ENCODE measurements at places on chromosomes 7 and 10.

DNA sequence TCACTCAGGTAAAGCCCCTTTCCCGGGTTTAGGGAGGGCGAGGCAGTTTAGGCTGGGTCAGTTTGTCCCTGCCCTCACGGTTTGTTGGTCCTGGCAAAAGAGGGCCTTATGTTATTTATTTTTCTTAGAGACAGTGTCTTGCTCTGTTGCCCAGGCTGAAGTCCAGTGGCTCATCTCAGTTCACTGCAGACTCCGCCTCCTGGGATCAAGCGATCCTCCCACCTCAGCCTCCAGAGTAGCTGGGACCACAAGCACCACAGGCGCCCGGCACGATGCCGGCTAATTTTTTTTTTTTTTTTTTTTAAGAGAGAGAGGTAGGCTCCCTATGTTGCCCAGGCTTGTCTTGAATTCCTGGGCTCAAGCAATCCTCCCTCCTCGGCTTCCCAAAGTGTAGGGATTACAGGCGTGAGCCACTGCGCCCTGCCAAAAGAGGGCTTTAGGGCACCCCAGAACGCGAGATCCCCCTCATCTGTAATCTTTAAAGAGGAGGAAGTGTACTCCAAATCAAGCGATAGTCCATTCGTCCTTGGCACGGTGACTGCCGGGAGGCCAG is 626 bp upstream of the BMS1 start:
- no peak for DNase-seq

DNA sequence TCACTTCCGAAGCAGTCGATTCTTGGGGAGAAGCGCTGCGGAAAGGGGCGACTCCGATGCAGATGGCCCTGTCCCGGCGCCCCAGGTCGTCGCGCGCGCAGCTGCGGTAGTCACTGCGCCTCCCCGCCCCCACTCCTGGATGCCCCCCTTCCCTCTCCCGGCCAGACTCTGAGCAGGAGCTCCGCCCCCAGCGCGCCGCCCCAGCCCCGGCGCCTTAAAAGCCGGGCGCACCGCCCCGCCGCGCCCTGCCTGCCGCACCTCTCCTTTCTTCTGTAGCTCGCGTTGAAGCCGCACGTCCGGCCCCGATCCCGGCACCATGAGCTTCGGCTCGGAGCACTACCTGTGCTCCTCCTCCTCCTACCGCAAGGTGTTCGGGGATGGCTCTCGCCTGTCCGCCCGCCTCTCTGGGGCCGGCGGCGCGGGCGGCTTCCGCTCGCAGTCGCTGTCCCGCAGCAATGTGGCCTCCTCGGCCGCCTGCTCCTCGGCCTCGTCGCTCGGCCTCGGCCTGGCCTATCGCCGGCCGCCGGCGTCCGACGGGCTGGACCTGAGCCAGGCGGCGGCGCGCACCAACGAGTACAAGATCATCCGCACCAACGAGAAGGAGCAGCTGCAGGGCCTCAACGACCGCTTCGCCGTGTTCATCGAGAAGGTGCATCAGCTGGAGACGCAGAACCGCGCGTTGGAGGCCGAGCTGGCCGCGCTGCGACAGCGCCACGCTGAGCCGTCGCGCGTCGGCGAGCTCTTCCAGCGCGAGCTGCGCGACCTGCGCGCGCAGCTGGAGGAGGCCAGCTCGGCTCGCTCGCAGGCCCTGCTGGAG is at the start of gene INA:
Gene INA, plus strand, starts transcription at position 243 of the 817 bp plus-strand sequence. Its CDS starts 74 bp downstream, at position 317.
- no peak for DNase-seq

GRCh38 chr10:112767156-112767555 is 182.9 kb upstream of the TCF7L2 start:
- no peak for DNase-seq

- DNase-seq: no peak
These were observed 9.9 kb downstream of the POR start for GRCh38 chr7:75924889-75925288.

DNA sequence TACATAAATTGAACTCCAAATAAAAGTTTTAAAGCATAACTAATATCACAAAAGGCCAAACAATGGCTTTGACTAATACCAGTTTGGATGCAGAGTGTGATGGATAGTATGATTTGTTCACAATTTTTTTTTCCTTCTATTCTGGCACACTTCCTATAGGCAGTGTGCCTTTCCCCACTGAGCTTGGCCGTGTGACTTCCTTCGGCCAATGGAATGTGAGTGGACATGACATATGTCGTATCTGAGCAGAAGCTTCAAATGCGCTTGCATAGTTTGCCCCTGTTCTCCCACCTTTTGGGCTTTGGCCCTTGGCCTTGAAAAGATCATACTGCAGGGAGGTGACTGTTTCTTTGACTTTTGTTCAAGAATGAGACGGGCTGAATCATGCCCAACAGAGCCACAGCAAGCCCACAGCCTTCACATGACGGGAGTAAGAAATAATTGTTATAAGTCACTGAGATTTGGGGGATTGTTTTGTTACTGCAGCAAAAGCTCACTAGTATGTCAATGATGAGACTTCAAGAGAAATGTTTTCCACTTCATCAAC is 279.9 kb upstream of the NEBL start:
- no peak for DNase-seq

GRCh38 chr10:34499612-34500279 is 315.4 kb downstream of the PARD3 start:
- DNase-seq: no peak

GRCh38 chr10:62749093-62749683 is 55.3 kb upstream of the ADO start:
- no peak for DNase-seq

- DNase-seq: no peak
These were observed 39.2 kb upstream of the TMEM273 start for GRCh38 chr10:49227406-49227805.

GRCh38 chr7:43653891-43654504 is 71.1 kb downstream of the STK17A start:
- no peak for DNase-seq

- no peak for DNase-seq
These were observed 14.3 kb downstream of the EIF4EBP2 start for GRCh38 chr10:70418229-70418628.

GRCh38 chr10:100907773-100908363 is 4.9 kb upstream of the SLF2 start:
- DNase-seq: no peak

DNA sequence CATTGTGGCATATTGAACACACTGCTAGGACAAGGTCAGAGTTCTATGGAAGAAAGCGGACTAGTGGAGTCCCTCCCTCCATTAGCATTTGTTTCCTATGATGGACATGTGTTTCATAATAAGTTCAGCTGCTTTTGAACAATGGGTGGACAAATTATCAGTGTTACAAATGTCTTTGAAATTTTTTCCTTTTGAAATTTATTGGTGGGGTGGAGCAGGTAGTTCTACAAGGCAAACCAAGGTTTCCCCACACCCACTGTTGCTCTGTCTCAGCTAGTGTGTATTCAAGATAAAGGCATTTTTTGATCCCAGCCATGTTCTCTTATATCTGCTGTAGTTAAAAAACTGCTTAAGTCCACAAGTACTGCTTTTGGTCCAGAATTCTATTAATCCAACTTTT is 79.9 kb downstream of the MALSU1 start:
- no peak for DNase-seq

DNA sequence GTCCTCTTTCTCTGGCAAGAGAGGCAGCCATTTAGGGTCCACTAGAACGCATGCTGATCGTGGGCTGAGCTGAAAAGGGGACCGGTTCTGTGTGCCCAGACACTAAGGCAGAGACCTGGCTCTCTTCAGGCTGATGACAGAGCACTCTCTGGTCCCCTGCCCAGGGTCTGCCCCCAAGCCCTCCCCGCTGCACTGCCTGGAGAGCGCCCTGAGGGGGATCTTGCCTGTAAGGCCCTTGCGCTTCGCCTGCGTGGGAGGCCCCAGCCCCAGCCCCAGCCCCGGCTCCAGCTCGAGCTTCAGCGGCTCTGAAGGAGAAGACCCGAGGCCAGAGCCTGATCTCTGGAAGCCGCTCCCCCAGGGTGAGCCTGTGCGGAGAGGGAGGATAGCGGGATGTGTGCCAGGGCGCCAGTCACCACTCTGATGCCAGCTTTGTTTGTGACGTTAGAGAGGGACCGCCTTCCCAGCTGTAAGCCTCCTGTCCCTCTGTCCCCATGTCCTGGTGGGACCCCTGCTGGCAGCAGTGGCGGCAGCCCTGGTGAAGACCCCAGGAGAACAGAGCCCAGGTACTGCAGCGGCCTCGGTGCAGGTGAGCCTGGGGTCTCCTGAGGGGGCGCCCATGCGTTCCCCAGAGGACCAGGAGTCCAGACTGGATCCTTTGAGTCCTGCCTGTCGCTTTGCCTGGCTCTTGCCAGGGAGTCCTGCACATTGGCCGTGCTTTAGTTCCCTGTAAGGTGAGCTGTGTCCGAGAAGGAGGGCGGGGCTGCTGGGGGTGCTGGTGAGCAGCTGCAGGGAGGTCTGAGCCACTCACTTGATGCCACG is 43.2 kb downstream of the ZNF467 start:
- no peak for DNase-seq

GRCh38 chr7:139845443-139845805 is 16.4 kb downstream of the TBXAS1 start:
- DNase-seq: no peak

- no peak for DNase-seq
These were observed 10.7 kb downstream of the BUD31 start for GRCh38 chr7:99419323-99420021.

DNA sequence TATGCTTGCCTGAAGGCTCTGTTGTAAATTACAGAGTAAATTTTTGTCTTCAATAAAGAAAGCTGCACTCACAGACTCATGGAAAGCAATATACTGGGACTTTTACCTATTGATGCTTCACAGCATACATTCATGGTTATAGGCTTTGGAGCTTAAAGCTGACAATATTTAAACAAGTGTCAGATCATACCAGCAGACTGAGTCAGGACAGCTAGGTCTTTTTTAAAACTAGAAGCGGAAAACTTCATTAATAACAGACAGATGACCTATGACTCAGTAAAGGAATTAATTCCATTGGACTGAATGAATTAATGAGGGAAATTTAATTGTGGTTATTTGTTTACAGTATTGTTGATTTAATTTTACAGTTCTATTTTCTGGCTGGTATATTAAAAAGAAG is 165.8 kb upstream of the DGKB start:
- DNase-seq: no peak

- peak; percentile 76 for DNase-seq
These were observed 187.8 kb downstream of the FAM107B start for GRCh38 chr10:14586901-14587300.

DNA sequence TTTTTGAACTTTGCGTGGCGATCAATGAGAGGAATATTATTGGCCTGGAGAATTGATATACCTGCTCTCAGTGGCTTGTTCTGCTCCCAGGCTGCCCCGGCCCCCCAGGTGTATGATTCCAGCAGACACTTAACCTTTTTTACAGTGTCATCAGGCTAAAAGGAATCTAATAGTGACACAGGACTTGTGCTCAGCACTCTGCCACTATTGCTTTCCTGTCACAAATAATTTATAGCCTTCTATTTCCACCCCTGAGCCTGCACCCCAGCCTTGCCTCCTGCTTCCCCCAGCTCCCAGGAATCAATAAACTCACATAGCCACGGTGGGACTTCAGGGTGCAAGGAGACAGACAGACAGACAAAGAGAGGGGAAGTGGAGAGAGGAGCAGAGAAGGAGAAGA is 28.3 kb downstream of the PAX2 start:
- no peak for DNase-seq

DNA sequence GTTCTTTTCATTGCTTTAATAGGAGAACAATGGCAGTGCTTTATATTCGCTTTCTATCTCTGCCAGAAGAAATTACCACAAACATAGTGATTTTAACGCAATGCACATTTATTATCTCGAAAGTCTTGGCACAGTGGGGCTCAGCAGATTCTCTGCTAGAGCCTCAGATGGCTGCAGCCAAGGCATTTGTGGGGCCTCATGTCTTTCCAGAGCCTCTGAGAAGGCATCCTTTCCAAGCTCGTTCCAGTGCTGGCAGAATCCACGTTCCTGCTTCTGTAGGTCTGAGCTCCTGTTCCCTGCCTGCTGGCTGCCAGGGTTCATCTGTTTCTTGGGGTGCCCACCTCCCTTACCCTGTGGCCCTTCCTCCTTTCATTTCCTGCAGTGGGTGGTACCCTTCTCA is 60.2 kb downstream of the LRRC18 start:
- no peak for DNase-seq

DNA sequence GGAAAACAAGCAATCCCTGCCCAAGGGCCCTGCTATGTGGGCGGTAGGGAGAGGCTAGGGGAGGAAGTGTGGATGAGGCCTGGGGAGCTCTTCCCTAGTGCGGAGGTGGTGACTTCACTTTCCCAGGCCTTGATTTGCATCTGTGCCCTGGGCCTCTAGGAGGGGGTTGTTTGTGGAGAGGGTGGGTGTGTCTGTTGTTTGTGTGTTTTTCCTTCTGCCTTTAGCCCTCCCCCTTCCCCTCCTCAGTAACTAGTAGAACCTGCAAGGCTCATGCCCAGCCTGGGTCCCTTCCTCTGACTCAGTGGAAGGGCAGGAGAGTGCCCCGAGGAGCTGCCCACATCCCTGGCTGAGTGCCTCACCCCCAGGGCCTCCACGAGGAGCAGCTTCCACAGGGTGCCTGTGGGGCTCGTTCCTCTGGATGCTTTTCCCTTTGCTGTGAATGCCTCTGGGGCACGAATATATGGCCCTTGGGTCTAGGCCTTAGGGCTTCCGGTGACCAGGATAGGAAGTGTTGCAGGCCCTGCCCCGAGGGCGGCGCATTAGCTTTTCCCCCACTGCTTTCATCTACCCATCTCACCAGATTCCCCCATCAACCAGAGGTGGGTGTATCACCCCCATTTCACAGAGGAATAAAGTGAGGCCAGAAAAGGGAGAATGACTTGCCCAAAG is 89.4 kb upstream of the DUSP5 start:
- DNase-seq: no peak

DNA sequence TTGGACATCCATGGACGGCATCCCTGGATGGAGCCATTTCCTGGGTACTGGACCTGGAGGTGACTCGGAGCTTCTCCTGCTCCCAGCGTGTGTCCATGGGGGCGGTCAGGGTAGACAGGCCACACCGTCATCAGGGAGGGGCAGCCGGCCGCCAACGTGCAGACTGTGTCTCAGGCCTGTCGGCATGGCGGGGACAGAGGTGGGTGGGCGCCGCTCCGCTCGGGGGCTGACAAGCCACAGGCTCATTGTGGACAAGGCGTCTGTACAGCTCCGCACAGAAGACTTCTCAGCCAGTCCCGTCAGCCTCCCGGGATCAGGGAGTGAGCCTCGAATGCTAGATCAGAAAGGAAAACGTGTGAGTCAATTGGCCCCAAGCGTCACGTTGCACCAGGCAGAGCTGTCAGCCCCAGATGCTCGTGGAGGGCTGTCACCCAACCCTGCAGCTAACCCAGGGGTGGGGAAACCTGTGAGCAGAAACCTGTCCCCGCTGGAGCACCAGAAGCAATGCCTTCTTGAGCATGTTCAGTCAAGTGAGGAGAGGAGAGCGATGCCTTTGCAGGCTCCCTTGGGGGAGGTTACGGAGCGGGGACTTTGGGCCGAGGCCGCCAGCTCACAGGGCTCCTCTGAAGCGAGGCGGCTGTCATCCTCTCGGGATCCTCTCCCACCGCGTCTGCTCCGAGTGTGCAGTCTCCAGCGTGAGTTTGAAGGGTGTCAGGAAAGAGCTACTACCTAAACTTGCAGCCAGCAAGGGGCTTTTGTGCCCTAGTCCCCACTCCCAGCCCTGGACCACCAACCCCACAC is 16.0 kb upstream of the DPYSL4 start:
- no peak for DNase-seq
